ENCODE measurements at places on chromosomes 6 and 20.

DNA sequence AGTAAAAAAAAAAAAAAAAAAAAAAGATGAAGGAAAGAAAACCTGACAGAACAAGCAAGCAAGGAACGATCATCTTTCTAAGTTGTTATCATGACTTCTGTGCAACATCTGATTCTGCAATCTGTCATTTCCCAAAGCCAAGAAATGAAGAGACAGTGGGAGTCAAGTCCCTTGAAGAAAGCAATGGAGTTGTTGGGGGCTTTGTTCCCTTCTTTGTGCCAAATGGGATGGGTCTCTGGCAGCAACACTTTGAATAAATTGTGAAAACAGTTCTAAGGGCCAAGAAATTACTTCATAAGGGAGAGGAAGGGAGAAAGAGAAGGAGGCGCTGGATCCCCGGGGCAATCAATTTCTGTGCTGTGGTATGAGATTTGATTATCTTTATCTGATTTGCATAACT lies 33.3 kb upstream of the RSPO3 start:
- DNase-seq, result no peak

DNA sequence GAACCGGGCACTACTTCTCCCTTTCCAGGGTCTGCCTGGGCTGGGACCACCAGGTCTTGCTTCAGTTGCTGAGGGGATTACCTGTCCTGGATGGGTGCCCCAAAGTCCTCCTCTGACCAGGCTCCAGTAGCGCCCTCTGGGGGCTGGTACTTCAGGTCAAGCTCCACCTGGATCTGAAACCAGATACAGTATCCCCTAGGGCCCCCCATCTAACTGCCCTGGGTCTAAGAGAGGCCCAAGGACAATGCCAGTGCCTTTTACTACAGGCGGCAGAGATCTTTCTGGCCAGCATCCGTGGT lies 11.2 kb upstream of the SPAG4 start:
- no peak for DNase-seq

DNA sequence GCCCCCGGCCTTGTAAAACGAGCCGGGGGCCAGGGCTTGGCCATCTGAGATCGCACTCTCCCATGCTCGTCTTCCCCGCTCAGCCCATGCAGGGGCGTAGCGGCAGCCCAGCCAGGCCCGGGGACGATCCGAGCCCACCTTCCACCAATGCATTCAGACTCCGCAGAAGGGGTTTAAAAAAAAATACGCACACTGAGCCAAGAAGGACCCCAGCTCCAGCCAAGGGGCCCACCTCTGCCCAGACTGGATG lies 320 bp downstream of the GSTA4 start:
- DNase-seq, result no peak

DNA sequence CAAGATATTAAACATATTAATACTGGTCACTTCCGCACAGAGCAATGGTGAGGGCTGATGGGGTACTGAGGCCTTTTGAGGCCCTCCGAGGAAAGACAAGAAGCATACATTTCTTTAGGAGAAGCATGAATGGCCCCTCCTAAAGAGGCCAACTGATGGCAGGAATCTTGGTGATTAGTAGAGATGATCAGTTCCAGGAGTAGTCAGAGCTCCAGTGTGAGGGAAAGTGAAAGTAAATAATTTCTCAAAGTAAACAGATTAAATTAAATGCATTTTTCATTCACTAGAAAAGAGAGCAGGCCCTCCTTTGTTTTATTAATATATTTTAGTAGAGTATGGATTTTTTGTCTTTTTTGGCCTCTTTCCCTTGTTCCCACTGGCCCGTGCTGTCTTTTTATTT lies 38.2 kb downstream of the NOX3 start:
- no peak for DNase-seq

GRCh38 chr20:12869669-12870068 lies 139.1 kb upstream of the SPTLC3 start:
- no peak for DNase-seq
